ENCODE measurements at places on chromosomes 3 and 15. TPM values are rescaled to one million over a fixed set of nuclear protein-coding genes. Genes with fewer than 3 reads are reported as not detected.

Gene RAD51
- 0.97 TPM for total RNA-seq

Gene SLC12A8
- total RNA-seq = 0.92 TPM

Gene ISY1
- 23.3 TPM for total RNA-seq

Gene GADL1
- not detected for total RNA-seq

Gene BFSP2
- total RNA-seq = not detected

DNA sequence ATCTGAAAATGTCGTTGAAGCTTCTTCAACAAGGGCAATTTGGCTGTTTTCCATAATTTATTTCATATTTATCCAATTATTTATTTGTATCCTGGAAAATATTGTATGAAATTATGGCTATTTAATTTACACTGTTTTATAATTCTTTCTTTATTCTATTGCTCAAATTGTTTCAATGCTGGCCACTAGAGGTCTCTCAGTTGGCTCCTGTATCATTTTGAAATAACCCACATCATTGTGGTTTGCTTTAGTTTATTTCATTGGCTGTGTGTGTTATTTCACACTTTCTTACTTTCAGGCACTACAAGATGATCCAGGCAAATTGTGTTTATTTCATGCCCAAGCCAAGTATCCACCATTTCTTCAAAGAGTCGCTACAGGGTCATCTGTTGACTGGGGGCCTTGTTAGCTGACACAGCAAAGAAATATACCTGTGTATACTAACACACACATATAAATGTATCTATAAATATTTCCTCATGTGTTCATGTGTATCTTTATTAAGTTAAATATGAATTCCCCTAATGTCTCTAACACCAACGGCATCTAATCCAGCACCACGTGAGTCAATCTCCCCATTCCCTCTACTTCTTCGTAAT is 86.2 kb downstream of the NPAP1 start:
- no peak for DNase-seq

DNA sequence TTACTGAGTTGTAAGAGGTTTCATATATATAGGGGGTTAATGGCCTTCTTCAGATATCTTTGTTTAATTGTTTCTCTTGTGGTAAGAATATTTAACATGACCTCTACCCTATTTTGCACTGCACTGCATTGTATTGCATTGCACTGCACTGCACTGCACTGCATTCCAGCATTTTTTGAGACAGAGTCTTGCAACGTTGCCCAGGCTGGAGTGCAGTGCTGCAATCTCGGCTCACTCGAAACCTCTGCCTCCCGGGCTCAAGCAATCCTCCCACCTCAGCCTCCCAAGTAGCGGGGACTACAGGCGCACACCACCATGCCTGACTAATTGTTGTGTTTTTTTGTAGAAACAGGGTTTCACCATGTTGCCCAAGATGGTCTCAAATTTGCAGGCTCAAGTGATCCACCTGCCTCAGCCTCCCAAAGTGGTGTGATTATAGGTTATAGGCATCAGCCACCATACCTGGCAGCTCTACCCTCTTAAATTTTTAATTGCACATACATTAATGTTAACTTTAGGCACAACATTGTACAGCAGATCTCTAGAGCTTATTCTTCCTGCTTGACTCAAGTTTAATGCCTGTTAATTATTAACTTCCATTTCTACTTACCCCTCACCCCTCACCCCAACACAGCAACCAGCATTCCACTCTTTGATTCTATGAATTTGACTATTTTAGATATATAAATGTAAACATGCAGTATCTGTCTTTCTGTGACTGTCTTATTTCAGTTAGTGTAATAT is 38.4 kb downstream of the NEDD4 start:
- no peak for DNase-seq

DNA sequence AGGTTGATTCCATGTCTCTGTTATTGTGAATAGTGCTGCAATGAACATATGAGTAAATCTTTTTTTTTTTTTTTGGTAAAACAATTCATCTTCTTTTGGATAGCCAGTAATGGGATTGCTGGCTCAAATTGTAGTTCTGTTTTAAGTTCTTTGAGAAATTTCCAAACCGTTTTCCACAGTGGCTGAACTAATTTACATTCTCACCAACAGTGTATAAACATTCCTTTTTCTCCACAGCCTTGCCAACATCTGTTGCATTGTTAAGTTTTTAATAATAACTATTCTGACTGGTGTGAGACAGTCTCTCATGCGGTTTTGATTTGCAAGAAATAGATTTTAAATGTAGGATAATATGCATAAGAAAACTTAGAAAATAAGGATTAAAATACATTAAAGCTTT is 279.0 kb upstream of the EPHA3 start:
- DNase-seq = no peak

DNA sequence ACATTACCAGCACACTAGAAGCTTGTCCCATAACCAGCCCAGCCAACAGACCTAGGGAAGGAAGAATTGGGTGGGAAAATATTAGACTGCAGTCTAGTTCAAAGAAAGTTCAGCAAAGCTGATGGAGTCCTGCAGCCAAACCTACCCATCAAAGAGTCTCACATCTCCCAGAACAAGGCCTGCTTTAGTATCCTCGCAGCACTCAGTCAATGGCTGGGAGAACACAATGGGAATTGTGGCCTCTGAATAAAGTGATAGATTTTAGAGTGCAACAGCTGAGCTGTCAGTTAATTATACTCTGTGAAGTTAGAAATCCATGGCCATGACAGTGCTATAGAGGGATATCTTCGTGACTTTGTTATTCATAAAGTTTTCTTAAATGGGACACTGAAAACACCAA is 207.2 kb upstream of the NAALADL2 start:
- no peak for DNase-seq

- DNase-seq = no peak
Observed at GRCh38 chr3:15321349-15321748, 11.0 kb downstream of the SH3BP5 start.

DNA sequence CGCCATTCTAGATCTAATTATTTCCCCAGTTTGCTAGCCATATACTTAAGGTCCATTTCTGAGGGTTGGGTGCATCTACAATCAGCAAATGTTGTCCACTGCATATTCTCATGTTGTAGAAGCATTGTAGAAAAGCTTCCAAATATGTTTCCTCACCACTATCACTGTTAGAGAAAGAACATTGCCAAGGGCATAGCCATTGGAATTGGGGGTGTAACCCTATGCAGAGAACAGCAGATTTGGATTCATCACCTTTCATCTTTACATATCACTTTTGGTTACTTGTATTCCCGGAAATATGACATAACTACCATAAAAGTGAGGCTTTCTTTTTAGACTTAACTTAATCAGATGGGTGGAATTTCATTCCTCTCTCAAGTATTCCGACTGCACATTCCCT is 203.6 kb downstream of the LSAMP start:
- DNase-seq = no peak

GRCh38 chr15:94951538-94951937 is 720.2 kb downstream of the MCTP2 start:
- no peak for DNase-seq

DNA sequence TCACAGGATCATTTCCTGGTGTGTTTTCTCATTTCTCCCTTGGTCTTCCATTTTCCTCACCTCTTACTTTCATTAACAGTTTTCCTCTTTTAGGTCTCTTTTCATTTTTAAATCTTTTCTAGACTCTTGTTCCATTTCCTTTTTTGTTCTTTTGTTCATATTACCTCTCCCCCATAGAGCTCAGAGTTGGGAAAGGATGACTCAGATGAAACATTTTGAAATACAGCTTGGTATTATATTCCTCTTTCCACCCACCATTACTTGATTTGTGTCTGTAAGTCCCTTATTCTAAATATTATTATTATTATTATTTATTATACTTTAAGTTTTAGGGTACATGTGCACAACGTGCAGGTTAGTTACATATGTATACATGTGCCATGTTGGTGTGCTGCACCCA is 153.1 kb downstream of the VGLL3 start:
- DNase-seq = no peak

- DNase-seq = no peak
Observed at GRCh38 chr3:128854475-128854874, 24.9 kb upstream of the ACAD9 start.

DNA sequence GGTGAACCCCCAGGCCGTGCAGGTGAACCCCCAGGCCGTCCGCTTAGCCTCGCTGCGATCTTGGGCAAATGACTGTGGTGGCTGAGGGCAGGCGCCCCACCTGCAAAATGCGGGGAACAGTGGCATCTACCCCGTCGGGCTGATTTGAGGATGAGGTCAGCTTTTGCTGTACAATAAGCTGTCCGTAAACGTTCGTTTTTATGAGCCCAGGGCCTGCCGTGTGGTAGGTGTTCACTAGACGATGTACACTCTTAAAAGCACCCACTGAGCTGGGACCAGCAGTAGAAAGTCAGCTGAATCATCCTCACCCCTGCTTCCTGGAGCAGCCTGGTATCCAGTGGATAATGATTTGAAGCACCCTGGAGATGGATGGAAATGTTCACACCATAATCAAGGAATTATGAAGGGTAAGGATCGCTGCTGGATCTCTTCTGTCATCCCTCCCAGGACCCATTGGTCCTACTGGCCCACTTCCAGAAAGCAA is 943 bp upstream of the PCSK6 start:
- DNase-seq = no peak

GRCh38 chr3:69764861-69765260 is 25.6 kb downstream of the MITF start:
- DNase-seq = no peak

- no peak for DNase-seq
Observed at GRCh38 chr15:49441356-49441755, 18.3 kb downstream of the FGF7 start.

- DNase-seq = no peak
Observed at GRCh38 chr3:52319921-52320595, 3.9 kb downstream of the DNAH1 start.

Data from left cardiac atrium (tissue), 4 donors.